Peyer's patch (tissue), 4 donors: ENCODE measurements at places on chromosomes 4 and X. TPM values are rescaled to one million over a fixed set of nuclear protein-coding genes. Genes with fewer than 3 reads are reported as not detected.
A peak's percentile ranks its signal among the peaks of the same experiment; 100 is the strongest.

DNA sequence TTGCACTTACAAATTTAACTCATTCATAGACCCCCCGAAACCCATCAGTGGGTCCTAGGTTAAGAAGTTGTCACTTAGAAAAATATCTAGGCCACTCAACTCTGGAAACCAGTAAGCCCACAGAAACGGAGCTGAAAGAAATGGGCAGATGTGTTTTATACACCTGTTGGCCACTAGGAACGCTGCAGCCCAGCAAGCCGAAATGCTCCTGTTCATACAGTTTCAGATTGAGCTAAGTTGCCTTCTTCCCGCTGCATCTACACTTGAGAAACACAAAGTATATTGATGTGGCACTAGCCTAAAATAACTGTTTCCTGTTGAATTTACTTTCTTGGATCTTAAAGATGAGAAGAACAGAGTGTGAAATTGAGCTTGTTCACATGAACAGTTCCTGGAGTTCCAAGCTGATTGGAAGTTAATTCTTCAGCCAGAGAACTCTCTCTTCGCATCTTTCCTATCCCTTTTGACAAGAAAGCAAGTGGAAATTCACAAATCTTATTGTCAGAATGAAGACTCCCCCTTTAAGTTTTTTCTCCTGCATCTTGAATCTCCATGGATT, 174.1 kb downstream of the RBMX2 start:
- no peak overlapping the region for H3K4me3 ChIP-seq
- no peaks in the 10 kb centered on the region for H3K36me3 ChIP-seq
- no peak for DNase-seq
- H3K27ac ChIP-seq: no peak overlapping the region
- no peaks in the 10 kb centered on the region for H3K27me3 ChIP-seq
- H3K4me1 ChIP-seq: no peaks in the 10 kb centered on the region

DNA sequence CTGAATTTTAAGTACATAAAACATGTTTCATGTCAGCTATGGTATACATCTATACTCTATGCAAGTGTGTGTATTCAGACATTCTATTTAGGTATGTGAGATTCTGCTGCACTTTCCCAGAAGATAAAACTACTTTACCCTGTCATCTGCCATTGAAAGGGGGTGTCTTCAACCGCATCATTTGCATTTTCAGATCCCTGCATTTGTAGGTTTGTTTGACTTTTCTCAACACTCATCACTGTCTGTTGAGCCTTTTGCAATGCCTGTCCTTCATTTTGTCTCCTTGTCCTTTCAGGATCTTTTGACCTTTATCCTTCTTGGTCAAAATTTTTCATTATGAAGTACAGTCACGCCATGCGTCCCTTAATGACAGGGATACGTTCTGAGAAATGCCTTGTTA, 103.5 kb downstream of the TMA16 start:
- no peaks in the 10 kb centered on the region for H3K36me3 ChIP-seq
- H3K27ac ChIP-seq: peak overlapping the region; percentile 40
- no peak for DNase-seq
- no peaks in the 10 kb centered on the region for H3K4me1 ChIP-seq
- H3K27me3 ChIP-seq: no peaks in the 10 kb centered on the region

GRCh38 chr4:180814875-180815417, 1428.3 kb upstream of the TENM3 start:
- H3K36me3 ChIP-seq: no peaks in the 10 kb centered on the region
- DNase-seq: no peak
- no peaks in the 10 kb centered on the region for H3K27me3 ChIP-seq
- no peak overlapping the region for H3K27ac ChIP-seq
- H3K4me3 ChIP-seq: no peak overlapping the region

GRCh38 chrX:122220644-122221373, 963.3 kb upstream of the GRIA3 start:
- DNase-seq: no peak
- H3K4me1 ChIP-seq: no peaks in the 10 kb centered on the region
- no peak overlapping the region for H3K4me3 ChIP-seq

DNA sequence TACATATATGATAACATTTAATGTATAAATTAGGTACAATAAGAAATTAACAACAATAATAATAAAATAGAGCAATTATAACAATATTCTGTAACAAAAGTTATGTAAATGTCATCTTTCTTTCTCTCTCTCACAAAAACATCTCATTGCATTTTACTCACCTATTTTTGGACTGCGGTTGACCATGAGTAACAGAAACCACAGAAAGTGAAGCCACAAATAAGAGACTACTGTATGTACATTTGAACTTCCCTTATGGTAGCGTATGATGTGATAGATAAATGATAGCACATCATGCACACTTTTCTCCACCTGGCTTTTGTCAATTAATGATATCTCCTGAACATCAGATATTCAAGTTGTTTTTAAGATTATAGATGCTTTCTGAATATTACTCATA, 80.5 kb downstream of the HNRNPD start:
- H3K36me3 ChIP-seq: no peaks in the 10 kb centered on the region
- no peak overlapping the region for H3K27ac ChIP-seq
- no peak for DNase-seq
- H3K4me1 ChIP-seq: no peaks in the 10 kb centered on the region

GRCh38 chr4:181443021-181443420, 800.2 kb upstream of the TENM3 start:
- H3K4me3 ChIP-seq: no peak overlapping the region
- H3K27me3 ChIP-seq: no peaks in the 10 kb centered on the region
- DNase-seq: no peak
- H3K36me3 ChIP-seq: no peaks in the 10 kb centered on the region
- H3K27ac ChIP-seq: no peak overlapping the region

- no peaks in the 10 kb centered on the region for H3K27me3 ChIP-seq
- no peak overlapping the region for H3K27ac ChIP-seq
- no peak for DNase-seq
These were observed 243.8 kb downstream of the PPP3CA start for GRCh38 chr4:101103381-101104142.

DNA sequence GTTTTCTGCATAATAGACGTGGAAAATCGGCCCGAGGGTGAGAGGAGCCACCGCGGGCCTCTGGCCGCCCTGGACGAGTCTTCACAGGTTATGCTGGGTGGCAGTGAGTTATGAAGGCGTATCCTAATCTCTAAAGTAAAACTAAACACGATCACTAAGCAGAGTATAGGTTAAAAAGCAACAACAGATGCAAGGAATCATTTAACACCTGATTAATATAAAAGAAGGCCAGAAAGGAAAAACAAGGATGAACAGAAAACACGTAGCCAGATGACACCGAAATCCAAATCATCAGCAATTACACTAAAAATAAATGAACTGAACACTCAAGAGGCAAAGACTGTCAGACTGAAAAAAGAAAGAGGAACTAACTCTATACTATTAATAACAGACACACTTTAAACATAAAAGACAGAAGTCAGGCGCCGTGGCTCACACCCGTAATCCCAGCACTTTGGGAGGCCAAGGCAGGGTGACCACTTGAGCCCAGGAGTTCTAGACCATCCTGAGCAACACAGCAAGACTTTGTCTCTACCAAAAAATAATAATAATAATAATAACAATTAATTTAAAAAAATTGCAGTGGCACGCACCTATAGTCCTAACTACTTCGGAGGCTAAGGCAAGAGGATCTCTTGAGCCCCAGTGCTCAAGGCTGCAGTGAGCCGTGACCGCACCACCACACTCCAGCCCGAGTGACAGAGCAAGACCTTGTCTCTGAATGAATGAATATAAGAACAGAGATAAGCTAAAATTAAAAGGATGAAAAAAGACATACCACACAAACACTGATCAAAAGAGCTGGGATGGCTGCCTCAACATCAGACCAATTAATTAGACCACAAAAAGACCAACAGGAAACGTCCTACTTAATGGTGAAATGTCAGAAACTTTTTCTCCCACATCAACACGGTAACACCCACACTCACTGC, 30.0 kb downstream of the CTBP1 start:
- H3K4me1 ChIP-seq: peaks cover 6% of the 10 kb centered on the region
- peak; percentile 74 for DNase-seq
- no peaks in the 10 kb centered on the region for H3K27me3 ChIP-seq
- H3K27ac ChIP-seq: peak overlapping the region; percentile 17

DNA sequence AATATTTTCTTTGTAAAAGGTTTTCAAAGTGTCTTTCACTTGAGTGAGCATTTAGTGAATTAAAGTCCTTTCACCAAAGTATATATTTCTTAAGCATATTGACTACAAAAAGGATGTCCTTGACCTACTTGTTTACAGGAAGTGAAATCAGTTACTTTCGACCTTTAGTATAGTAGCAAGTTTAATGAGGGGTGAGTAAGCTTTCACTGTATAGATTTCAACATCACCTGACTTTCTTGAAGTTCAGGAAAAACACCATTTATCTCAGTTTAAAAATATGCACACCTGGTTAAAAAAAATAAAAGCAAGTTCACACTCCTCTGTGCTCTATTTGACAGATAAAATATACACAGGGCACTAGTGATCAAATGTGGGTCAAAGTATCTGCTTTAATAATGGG, 88.1 kb downstream of the CCSER1 start:
- DNase-seq: no peak
- no peaks in the 10 kb centered on the region for H3K4me1 ChIP-seq
- H3K4me3 ChIP-seq: no peak overlapping the region
- no peaks in the 10 kb centered on the region for H3K27me3 ChIP-seq

DNA sequence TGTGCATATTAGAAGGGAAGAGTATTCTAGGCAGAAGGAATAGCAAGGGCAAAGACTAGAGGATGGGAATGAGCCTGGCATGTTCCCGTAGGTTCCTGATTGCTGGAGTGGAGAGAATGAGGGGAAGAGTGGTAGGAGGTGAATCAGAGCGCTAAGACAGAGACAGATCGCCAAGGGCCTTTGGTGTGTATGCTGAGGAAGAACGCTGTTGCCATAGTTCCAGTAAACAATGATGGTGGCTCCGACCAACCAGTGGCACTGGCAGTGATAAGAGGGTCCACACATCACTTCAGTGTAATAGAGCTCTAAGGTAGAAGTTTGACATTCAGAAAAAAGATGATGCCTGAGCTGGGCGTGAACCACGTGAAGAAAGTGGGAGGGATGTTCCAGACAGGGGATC, 966 bp downstream of the TBC1D25 start:
- peak overlapping the region; percentile 91 for H3K27ac ChIP-seq
- no peak for DNase-seq
- H3K4me1 ChIP-seq: no peaks in the 10 kb centered on the region
- peak overlapping the region; percentile 54 for H3K4me3 ChIP-seq
- H3K36me3 ChIP-seq: no peaks in the 10 kb centered on the region
- no peaks in the 10 kb centered on the region for H3K27me3 ChIP-seq

DNA sequence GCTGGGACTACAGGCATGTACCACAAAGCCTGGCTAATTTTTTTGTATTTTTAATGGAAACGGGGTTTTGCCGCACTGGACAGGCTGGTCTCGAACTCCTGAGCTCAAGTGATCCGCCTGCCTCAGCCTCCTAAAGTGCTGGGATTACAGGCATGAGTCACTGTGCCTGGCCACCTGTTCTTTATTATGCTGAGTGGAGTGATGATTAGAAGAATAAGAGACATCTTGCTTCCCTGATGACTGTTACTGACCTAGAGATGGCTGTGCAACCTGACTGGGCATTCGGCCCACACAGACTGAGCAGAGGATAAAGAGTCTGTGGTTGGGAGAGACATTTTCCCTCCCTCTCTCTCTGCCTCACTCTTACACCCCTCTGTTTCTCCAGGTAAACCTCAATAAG, 56.7 kb downstream of the SPINK2 start:
- no peak for DNase-seq
- H3K36me3 ChIP-seq: no peaks in the 10 kb centered on the region
- H3K4me3 ChIP-seq: no peak overlapping the region
- no peaks in the 10 kb centered on the region for H3K4me1 ChIP-seq

GRCh38 chr4:168541266-168541953, 44.6 kb downstream of the PALLD start:
- H3K4me3 ChIP-seq: no peak overlapping the region

GRCh38 chr4:48813964-48814363, 16.9 kb upstream of the OCIAD1 start:
- H3K27ac ChIP-seq: no peak overlapping the region
- H3K36me3 ChIP-seq: no peaks in the 10 kb centered on the region

DNA sequence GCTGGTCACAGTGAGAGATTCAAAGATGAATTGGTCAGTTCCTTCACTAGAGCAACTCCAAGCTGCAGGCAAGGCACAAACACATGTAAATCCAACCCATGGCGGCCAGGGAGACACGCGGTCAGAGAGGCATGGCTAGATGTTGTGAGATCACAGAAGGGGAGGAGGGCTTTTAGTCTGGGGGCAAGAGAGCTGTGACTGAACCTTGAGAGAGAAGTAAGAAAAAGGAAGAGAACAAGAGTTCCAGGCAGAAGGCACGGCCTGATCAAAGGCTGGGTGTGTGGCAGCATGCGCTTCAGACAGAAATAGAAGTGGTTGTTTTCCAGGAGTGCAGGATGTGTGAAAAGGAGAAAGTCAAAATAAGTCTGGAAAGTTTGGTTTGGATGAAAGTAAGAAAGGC, 15.9 kb downstream of the CCDC149 start:
- no peak overlapping the region for H3K27ac ChIP-seq
- H3K4me3 ChIP-seq: no peak overlapping the region
- H3K36me3 ChIP-seq: no peaks in the 10 kb centered on the region
- no peak for DNase-seq
- no peaks in the 10 kb centered on the region for H3K4me1 ChIP-seq

The GLRB gene
- total RNA-seq: not detected

The ELF2 gene
- total RNA-seq: 54.0 TPM

The LRRC66 gene
- 53.4 TPM for total RNA-seq

The DCHS2 gene
- total RNA-seq: 0.67 TPM
